ENCODE measurements at places on chromosomes 6 and 20.

- DNase-seq, result no peak
Observed at GRCh38 chr6:122286512-122286911, 112.9 kb upstream of the HSF2 start.

DNA sequence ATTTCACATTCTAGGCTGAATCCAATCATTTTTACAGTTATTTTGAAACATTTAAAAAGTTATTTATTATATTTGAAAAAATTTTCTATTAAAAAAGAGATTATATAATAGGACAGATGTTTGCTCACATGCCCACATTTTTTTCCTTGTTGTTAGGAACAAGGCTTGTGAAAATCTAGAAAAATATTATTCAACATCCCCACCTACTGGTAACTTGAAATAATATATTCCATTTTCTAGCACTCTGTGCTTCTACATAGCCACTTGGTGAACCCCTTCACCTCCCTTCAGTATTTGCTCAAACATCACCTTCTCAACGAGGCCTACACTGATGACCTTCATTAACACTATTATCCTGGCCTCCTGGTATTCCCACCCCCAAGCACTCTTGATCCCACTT lies 18.3 kb upstream of the GPRC6A start:
- DNase-seq, result peak; percentile 80

GRCh38 chr6:137028912-137029311 lies 15.9 kb downstream of the IL20RA start:
- no peak for DNase-seq

DNA sequence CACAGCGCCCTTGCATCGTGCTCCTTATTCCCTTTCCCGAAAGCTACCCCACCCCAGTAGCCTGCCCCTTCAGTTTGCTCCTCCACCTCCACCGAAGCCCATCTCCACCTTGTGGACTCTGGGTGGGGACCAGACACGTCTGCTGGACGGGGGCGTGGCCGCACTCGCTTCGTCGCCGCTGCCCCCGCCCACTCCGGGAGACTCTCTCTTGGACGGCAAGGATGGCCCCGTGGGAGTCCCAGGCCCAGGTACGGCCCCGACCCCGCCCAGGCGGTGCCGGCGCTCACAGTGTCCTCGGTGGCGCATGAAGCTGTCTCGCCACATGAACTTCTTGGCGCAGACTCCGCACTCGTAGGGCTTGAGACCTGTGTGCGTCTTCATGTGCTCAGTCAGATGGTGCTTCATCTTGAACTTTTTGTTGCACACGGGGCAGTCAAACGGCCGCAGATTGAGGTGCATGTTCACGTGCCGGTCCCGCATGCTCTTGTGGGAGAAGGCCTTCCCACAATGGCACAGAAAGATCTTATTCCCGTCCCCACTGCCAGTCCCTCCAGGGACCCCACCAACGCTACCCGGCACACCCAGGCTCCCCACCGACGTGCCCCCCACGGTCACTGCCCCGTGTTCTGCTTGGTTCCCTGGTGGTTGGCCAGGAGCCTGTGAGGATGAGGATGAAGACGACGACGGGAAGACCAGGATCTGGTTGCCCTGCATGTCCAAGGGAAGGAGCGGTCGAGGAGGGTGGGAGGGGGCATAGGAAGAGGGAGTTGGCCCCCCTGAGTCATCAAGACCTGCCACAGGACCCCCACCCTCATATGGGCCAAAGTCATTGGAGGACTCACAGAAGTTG lies 1.3 kb upstream of the TAPBP start:
- no peak for DNase-seq

DNA sequence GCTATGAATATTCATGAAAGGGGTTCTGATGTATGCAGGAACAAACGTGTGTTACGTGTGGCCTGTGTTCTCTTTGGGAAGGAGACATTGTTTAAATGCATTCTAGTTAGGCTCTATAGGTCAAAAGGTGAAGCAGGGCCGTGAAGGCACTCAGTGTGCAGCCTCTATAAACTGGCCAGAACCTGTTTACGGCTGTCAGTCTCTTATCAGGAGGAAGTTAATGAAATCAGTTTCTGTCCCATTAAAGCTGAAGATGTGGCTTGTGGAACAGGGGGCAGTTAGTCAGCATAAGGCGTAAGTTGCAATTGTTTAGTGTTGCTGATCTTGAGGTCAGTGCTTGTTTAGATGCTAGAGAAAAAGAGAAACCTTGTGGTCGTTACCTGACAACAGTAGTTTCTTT lies 111.5 kb upstream of the KCNG1 start:
- DNase-seq, result no peak

DNA sequence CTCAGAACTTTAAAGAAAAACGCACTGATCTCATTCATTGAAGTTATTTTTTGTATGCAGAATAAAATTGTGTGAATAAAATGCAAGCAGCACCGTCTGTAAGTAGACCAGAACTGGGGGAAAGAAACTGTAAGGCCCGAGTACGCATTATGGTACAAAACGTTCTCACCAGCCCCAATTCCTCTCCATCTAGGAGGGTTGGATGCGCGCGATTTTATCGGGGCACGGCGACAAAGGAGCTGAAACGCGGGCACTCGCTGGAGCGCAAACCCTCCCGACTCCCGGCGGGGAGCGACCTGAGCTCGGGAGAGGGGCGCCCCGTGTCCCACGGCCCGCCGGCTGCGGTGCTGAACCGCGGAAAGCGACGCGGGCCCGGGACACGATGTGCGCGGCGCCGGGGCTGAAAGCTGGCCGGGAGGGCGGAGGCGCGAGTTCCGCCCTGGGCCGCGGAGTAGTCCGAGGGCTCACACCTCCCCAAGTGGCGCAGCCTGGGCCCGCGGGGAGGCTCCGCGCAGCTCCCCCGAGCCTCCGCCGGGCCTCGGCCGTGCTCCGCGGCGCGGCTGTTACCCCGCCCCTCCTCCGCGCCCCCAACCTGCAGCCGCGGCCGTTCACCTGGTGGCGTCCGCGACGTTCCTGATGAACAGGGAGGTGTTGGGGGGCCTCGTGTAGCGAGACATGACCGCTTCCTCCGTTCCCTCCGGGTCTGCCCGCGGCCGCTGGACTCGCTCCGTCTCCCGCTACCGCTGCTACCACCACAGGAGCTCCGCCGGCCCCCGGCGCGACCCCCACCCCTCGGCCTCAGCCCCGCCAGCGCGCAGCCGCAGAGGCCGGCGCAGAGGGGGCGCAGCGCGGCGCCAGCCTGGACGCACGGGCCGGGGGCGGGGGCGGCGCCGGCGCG lies at the start of gene SRSF12:
Gene SRSF12 (minus strand): TSS at position 861 of the 898 bp plus-strand sequence. CDS start 184 bp downstream, at position 677.
- peak; percentile 59 for DNase-seq

DNA sequence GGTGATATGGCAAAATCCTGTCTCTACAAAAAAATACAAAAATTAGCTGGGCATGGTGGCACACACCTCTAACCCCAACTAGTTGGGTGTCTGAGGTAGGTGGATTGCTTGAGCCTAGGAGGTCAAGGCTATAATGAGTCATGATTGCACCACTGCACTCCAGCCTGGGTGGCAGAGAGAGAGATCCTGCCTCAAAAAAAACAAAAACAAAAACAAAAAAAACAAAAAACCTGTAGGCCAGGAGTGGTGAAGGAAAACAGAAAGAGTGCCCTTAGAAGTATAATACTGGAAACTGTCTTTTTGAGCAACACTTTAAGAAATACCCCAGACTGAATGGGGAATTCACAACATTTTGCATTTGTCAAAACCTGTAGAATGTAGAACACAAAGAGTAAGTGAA lies 85.3 kb downstream of the JARID2 start:
- DNase-seq, result no peak

DNA sequence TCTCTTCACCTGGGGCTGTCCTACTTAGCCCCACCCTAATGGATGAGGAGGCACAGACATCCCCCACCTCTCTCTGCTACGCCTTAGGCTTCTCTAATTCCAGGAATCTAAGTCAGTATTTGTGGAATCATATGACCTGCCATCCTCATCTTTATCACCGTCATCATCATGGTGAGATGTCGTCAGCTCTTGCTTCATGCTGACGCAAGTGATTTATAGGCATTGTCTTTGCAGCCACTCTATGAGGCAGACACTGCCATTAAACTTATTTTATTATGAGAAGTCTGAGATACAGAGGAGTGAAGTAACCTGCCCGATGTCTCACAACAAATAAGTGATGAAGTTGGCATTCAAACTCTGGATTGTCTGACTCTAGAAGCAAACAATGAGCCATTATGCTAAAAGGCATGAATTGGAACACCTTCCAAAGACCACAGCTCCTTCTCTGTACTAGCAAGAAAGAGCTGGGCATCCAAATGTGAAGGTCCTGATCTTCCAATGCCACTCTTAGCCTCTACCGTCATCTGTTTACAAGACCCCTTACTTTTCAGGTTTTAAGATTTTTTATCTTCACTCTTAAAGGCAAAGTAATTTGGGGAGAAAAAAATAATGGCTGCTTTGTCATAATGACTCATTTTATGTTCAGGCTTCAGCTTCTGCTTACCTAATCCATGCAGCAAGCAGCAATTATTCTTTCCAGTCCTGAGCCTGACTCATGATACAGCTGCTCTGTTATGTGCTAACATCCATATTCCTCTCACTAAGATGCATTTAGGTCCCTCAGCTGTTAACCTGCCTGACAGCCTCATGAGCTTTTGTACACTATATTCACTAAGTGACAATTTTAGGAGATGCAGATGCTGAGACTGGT lies 113.7 kb upstream of the BCLAF1 start:
- DNase-seq, result no peak

DNA sequence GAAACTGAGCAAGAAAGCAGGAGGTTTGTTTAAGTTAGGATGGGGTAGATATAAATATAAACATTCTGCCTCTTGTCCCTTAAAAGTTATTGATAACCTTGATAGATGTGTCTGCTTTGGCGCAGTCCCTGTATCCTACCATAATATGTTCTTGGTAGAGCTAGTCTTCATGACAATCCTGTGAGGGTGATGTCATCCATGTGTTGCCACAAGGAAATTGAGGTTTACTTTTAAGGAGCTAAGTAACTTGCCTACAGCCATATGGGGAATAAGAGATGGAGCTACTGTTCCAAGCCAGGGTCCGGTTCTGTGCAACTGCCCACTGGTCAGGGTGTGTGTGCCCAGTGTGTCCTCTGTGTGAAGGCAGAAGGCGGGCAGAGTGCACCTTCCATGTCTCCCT lies 78.5 kb downstream of the SSR1 start:
- DNase-seq, result no peak

DNA sequence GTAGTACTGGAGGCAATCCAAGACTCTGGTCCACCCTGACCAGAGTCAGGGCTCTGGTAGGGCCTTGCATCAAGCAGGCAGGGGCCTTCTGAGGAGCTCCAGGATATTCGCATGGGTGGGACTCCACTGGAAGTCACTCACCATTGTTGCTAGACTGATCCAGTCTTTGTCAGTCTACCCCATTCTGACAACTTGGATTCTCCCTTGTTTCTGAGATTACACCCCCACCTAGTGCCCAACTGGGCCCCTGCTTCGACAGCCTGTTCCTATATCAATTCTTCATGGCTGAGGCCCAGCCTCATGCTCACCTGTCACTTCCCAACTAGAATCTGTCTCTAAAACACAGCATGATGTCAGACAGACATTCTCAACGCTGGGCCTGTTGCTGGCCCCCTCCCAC lies 5.2 kb downstream of the SLC35D3 start:
- no peak for DNase-seq

DNA sequence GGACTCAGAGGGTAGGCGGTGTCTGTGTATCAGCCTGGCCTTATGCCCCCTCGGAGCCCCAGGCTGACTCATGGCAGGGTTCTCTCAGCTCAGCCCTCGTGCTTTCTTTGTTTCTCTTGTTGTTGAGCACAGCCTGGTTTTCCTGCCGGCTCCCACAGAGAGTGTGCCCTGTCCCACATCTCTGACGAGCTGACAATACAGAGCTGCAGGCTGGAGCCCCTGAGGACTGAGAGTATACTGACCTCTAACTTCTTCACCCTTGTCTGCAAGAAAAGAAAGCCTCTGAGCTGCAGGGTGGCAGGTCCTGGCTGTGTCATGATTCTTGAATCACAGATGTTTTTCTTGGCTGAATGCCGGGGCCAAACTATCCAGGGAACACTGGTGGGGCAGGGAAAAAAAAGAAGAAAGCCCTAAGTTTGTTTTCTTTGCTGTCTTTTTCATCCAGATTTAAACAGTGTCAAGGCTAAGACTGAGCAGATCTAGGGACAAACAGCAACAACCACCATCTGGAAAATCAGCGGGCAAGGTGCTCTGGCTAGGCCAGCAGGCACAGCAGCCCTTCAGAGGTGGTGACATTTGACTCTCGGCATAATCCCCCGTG lies 63.3 kb upstream of the ZNF133 start:
- peak; percentile 79 for DNase-seq

DNA sequence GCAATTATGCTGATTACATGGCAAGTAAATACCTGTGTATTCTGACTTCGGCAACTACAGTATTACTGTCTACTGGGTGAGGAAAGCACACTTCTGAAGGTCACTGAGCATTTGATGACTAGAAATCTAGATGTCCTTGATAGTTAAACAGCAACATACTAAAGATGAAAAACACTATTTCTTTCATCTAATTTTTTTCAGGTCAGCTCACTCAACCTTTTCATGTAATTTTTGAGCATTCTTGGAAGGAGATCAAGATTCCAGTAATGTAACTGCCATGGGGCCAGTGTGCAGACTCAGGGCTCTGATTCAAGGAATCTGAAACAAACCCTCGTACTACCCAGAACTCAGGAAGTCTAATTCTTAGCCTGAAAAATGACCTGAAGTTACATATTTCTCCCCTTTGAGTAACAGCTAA lies 222.6 kb upstream of the TAB2 start:
- no peak for DNase-seq

GRCh38 chr6:14092838-14093789 lies 24.5 kb upstream of the CD83 start:
- no peak for DNase-seq

- DNase-seq, result no peak
Observed at GRCh38 chr6:168343239-168344150, 23.9 kb upstream of the DACT2 start.

DNA sequence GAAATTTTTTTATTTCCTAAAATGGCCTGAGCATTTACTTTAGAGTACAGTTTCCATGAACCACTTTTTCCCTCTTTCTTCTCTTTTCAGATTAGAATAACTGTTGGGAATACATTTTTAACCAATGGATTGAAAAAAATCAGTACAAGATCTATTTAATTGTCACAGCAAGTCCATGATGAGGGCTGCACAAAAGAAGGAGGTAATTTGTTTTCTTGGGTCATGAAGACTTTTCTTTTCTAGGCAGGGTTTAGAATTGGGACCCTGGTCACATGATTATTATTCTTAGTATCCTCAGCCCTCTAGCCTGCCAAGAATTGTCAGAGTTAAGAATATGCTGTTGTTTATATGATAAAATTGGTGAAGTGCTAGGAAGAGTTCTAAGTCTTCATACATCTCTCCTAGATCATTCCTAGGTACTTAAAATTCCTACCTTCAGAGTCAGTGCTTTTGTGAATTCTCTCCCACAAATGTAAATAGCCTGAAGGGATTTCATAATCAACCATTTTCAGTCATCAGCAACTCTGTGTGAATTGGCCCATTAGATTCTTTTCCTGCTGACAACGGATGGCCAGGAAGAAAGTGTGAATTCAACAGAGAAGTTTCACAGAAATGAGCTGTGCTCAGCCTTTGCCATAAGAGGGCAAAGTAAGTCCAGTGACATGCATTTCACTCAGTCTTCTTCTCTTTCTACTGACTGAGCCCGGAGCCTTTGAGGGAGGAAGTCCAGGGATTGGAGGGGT lies 32.4 kb upstream of the TPBG start:
- no peak for DNase-seq

- DNase-seq, result peak; percentile 87
Observed at GRCh38 chr20:3173610-3174441, 477 bp upstream of the LZTS3 start.
